ENCODE measurements at places on chromosomes 12 and 14. TPM values are rescaled to one million over a fixed set of nuclear protein-coding genes. Genes with fewer than 3 reads are reported as not detected.

The SERPINA1 gene
- total RNA-seq: not detected

The AACS gene
- 18.6 TPM for total RNA-seq

The BIN2 gene
- not detected for total RNA-seq

The PSMD9 gene
- 96.5 TPM for total RNA-seq

The ACTR10 gene
- 49.2 TPM for total RNA-seq

The RIN3 gene
- 0.85 TPM for total RNA-seq

The RILPL2 gene
- 7.4 TPM for total RNA-seq

The GUCY2C gene
- total RNA-seq: not detected
